ENCODE measurements at places on chromosomes 13 and 19.

DNA sequence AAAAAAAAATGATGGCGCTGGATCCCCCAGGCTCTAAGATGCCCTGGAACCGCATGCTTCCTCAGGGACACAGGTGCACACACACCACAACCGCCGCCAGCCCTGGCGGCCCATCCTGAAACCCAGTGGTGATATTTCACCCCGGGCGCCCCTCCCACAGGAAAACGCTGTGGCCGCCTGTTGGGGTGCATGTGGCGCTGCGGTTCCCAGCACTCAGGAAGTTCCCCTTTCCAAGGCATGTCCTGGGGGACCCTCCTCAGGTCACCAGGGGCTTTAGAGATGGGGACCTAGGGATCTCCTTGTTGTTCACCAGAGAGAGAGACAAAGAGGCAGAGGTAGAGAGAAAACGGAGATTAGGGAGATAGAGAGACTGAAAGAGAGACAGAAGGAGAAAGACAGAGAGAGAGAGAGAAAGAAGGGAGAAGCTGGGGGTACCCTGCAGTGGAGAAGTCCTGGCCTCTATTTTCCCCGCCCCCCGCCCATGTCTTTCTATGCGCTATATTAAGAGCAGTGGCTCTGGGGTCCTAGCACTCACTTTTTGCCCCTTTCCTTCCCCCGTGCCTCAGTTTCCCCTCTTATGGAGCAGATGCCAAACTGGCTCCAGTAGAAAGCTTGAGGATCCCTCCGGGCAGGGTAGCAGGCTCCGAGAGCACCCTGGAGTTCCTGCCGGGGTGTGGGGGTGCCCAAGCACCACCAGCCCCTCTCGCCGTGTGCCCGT lies 2.3 kb downstream of the ADGRE2 start:
- DNase-seq = no peak

DNA sequence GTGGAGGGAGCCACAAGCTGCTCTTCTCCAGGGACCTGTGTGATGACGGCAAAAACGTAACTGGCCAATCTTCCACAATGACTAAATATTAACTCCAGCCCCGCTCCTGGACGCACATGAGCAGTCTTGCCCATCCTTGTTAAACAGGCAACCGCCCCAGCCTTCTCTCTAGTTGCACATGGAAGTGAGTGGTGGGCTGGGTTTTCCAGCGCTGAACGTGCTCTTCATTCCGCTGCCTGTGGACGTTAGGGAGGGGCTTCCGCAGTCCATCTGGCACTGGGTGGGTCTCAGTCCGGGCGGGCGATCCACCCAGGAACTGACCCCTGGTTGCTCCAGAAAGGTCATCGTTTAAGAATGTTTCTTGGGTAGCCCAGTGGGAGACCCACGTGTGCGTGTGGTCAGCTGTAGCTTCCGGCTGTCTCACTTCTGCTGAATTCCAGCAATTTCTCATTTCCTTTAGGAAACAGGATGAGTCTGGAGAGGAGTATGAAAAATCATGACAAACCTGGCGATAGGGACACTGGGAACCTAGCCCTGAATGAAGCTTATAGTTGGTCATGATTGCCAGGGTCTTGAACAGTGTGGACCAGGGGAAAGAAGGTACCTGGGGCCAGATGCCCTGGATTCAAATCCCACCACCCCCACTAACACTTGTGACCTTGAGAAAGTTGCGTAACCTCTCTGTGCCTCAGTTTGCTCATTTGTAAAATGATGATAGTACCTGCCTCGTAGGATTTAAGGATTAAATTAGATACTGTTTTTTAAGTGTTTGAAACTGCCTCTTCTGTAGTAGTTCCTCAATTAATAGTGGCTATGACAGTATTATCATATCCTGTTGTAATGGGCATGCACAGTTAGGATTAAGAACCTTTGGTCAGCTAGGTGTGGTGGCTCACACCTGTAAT lies 92.6 kb downstream of the SIPA1L3 start:
- peak; percentile 69 for DNase-seq

- no peak for DNase-seq
These were observed 7.1 kb downstream of the ZIC2 start for GRCh38 chr13:99988529-99989275.

DNA sequence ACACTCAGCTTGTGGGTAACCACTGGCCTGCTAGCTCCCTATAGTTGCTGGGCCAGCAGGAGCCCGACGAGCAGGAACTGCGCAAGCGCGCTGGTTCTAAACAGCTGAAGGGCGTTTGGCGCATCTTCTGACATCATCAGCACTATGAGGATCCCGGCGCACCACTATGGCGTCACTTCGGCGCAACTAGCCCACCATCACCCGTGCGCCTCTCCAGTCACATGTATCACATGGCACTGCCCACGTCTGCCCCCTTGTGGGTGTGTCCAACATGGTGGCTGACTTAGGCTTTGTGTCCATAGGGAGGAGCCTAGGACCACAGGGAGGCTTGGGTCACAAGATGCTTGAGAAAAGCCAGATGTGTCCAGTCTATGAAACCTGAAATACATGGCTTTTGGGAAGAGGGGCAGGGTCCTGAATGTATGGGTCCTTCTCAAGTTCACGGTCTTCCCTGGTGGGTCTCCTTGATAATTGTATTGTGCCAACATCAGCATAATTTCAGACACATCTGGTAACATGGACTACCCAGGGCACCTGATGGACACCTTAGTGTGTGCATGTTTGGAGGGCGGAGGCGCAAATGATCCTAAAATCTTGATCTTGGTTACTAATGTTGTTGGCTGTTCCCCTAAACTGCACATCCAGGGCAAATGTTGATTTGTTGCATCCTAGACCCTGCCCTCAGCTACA lies 18.0 kb downstream of the KLK4 start:
- DNase-seq = no peak

DNA sequence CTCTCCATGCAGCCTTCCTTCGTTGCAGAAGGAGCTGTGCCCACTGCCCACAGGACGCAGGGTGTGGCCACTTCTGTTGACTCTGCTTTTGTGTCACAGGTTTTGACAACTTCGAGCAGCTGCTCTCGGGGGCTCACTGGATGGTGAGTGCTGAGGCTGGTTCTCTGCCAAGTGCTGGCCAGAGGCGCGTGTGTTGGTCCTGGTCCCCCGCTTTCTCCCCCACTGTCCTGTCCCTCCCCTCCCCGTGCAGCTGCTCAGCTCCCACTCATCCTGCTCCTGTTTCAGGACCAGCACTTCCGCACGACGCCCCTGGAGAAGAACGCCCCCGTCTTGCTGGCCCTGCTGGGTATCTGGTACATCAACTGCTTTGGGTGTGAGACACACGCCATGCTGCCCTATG lies 10.6 kb upstream of the PDCD2L start:
- DNase-seq = no peak

GRCh38 chr19:16626796-16627192 lies 1.2 kb downstream of the MED26 start:
- no peak for DNase-seq

DNA sequence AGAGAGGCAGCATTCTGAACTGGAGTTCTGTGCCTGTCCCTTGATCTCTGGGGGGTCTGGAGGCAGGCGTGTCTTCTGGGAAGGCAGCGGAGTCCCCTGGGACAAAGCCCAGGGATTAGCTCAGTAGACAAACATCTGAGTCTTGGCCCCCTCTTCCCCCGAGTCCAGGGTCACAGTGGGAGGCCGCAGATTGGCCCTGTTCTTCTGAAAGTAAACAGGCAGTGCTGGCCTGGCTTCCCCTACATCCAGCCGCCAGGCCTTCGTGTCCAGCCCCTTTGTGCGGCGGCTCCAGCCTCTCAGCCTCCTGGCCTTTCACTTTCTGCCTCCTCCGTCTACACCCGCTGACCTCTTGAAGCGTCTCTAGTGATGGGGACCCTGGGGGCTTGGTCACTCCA lies 989 bp downstream of the NFILZ start:
- no peak for DNase-seq

Data from NCI-H2227 treated with DMSO at 0.1 percent for 48 hours (cell line).